ENCODE measurements at places on chromosomes 6 and 20.

GRCh38 chr6:73004861-73005260 is 220.4 kb downstream of the KHDC1L start:
- no peak for DNase-seq

DNA sequence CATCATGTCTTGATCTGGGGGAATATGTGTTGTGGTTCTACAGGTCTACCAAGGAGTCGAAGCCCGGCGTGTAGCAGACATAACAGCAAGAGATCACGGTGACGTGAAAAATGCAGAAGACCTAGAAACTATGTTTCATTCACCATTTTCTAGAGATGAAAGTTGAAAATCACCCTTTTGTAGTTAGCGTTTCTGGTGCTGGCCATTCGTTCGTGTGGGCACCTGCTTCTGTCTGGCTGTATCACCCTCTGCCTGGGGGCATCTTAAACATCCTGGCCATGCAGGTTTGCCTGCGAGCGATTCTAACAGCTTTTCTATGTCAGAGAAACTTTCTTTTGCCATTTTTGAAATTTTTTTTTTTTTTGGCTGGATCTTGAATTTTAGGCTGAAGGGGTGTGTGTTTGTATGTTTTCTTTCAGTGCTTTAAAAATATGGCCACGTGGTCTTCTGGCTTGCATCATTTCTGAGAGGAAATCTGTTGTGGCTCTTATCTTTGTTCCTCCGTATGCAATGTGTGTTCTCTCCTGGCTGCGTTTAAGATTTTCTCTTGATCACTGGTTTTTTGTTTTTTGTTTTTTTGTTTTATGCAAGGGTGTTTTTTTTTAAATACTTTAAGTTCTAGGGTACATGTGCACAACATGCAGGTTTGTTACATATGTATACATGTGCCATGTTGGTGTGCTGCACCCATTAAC is 226.7 kb downstream of the CDH4 start:
- no peak for DNase-seq

DNA sequence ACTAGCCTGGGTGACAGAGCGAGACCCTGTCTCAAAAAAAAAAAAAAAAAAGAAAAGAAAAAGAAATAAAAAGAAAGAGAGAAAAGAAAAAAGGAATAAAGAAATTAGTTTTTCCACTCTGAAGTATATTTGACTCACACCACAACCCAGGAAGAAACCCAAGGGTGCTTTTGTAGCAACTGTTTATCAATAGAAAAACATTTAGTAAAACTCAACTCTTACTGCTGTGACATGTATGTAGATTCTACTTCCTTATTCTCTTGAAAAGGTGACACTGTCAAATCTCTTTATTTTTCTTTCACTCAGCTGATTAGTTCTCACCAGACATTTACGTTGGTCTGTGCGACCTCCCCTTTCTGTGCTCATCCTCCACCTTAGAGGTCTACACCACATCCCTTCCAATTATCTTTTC is 99.9 kb upstream of the SHLD1 start:
- no peak for DNase-seq

DNA sequence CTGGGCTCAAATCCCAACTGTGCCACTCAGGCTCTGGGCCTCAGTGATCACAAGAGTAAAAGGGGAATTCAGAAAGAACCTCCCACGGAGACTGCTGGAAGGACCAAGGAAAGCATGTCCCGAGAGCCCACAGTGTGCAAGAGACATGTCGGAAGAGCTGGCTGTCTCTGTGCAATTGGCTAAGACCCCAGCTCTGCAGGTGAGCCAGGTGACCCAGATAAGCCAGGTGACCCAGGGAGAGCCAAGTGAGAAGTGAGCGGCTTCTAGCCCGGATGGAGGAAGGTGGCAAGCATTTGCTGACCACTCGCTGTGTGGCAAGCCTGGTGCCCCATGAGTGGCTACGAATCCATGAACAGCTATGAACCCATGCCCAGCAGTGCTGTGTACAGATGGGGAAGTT is 59.1 kb downstream of the RIPOR3 start:
- no peak for DNase-seq

DNA sequence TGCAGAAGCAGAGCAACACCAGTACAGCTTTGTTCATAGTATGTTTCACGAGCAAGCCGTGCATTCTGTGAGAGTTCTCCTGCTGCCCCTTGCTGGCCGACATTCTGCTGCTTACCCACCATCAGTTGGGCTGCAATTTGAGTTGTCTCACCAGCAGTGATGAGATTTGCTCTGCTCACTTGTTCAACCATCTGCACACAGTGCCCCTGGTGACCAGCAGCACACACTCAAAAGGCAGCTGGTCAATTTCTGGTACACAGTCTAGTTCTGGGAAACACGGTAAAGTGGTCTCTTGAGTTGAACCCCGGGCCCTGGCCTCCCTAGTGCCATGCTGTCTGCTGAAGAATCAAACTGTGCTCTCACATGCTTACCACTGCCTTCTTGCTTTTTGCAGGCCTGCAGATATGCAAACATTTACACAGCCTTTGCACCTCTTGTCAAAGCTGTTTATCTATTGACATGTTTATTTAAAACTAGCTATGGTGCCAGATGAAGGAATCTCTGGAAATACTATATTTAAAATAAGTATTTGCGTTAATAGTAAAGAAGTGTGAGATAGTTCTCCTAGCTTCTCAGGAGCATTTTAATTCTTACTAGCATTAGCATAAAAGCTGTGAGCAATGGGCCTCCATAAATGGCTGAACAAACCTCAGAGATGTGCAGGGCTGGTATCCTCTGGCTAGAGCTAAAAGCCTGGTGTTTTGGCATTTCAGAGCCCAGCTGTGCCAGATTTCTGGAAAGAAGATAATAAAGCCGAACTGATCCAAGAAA is 234.3 kb downstream of the ARHGAP18 start:
- no peak for DNase-seq

DNA sequence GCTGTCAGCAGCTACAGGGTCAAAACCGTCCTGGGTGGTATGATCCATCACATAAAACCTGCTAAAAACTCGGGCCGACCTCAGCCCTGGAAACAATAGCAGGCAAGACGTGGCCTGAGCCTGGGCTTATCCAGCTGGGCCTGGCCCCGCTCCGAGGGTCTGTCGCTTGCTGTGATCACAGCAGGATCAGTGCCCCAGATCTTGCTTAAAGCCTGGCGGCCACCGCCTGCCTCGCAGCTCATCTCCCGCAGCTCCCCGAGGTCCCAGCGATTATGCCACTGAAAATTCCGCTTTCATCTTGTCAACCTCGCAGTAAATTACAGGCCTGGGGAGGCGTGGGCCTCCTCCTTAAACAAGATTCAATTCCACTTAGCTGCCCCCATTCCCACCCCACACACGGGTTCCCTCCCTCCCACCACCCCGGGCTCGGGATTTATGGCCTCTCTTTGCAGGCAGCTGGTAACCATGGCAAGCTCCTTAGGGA is 40.1 kb downstream of the CDH22 start:
- peak; percentile 9 for DNase-seq

DNA sequence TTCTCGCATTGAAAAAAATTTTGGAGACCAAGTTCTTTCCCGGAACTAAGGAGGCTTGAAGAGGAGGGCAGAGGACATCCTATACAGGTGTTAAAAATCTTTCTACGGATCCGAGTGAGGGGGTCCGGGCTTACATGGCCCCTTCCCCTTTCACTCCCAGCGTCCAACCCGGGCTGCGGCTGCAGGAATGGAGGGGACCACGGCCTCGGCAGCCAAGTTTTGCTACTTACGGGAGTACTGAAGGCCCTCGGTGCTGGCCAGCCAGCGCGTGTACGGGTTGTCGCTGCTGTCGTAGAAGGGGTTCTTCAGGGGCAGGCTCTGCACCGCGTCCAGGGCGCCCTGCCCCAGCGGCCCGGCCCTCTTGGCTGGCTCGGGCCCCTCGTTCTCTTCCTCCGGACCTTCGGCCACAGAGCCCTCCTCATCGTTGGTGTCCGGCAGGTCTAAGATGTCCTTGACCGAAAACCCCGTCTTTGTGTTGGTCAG is 642 bp downstream of the NKX2-2 start:
- DNase-seq: no peak
